ENCODE measurements at places on chromosomes 13 and 19.

- DNase-seq = no peak
Observed at GRCh38 chr13:44352671-44353070, 21.0 kb upstream of the SERP2 start.

- no peak for DNase-seq
Observed at GRCh38 chr19:5149508-5149907, 180.6 kb downstream of the KDM4B start.

DNA sequence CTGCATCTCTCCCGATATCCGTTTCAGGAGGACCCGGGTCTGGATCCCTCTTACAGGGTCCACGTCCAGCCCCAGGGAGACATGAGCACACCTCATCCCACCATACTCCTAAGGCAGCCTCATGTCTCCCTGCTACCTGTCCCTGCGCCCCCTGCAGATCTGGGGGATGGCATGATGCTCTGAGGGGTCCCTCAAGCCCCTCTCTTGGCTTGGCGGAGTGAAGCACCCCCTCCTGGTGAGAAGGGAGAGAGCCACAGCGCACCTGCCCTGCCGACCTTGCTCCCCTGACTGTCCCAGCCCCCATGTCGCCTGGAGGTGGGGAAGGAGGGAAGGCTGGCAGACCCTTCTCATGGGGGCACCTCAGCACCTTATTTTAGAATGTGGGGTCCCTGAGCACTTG, 21.5 kb upstream of the ARHGEF7 start:
- no peak for DNase-seq

DNA sequence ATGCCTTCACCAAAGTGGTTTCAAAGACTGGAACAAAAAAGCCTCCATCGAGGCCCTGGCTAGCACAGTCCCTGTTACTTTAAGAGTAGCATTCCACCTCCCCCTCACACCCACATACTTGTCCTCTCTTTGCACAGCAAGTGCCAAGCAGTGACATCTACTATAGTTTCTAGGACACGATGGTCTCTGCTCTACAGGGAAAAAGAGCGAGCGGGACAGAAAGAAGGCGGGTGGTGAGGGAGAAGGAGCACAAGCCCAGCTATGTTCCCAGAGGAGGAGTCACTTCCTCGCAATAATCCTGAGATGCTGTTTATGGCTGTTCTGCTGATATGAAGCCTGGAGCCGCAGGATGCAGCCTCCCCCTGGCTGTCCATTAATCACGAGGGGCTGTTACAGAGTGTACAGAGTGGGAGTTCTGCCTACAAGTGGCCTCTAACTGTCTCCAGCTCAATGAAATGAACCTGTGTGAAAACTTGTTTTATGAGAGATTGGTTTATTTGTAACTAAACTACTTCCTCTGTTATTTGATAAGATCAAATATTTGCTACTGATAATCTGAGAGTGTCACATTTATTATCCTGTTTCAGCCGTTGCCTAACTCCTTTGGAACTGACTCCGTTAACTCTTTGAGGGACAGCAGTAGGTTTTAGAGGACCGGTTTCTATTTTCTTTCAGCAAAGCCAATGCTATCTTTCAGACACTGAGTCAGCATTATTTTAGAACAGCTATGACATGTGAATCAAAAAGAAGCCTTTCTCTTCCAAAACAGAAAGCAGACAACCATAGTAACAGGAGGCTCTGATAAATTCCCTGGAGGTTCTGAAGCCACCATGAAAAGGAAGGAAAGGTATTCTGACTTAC, 208.0 kb downstream of the SPRY2 start:
- DNase-seq = no peak

- no peak for DNase-seq
Observed at GRCh38 chr13:62356977-62357376, 941.3 kb upstream of the PCDH20 start.

- no peak for DNase-seq
Observed at GRCh38 chr19:56995303-56995702, 124.5 kb upstream of the USP29 start.

GRCh38 chr13:98937911-98938381, 39.9 kb downstream of the DOCK9 start:
- no peak for DNase-seq

- DNase-seq = no peak
Observed at GRCh38 chr13:63853816-63854215, 2438.2 kb upstream of the PCDH20 start.

DNA sequence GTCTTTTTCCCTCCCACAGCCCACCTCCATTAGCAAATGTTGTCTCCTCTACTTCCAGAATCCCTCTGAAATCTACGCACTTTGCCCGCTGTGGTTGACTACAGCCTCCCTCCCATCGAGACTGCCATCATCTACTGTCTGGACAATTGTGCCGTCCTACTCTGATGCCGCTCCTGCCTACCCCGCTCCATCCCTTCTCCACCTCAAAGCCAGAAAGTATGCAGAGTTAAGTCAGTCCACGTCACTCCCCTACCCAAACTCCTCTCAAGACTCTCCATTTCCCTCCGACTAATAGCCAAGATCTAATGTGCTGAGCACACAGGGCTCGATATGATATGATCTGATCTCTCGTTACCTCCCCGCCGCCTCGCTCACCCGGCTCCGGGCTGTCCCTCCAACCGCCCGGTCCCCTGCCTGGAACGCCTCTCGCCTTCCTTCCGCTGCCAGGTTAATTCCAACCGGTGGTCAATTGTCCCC, 556 bp downstream of the CACTIN start:
- DNase-seq = no peak

DNA sequence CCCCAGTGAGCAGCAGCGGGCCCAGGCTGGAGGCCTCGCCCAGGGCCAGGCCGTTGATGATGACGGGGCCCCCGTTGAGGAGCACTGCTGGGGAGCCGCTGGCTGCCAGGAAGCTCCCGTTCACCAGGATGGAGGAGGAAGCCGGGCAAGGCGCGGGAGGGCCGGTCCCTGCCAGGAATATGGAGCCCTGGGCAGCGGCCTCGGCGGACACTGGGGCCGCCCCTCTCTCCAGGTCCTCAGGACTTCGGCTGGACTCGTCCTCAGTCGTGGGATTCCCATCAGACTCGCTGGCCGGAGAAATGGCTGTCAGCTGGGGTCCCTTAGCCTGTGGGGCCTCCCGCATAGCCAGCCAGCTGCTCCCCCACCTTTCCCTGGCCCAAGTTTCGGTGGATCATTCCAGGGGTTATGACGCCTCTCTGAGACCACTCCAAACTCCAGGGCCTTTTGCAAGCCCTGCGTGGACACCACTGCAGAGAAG, 2.1 kb downstream of the SIX5 start:
- no peak for DNase-seq

DNA sequence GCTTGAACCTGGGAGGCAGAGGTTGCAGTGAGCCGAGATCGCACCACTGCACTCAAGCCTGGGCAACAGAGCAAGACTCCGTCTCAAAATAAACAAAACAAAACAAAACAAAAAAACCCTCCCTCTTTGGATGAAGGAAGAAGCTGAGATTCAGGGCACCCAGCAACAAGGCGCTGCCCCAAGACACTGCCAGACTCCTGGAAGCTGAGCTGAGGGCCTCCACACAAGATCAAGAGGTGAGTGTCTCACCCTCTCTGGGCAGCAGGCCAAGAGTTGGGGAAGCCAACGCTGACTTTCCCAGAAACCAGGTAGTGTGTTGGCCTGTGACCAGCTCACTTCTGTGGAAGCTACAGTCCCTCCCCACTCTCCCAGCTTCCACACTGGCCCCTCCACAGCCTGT, 3.7 kb upstream of the TYROBP start:
- DNase-seq = no peak

DNA sequence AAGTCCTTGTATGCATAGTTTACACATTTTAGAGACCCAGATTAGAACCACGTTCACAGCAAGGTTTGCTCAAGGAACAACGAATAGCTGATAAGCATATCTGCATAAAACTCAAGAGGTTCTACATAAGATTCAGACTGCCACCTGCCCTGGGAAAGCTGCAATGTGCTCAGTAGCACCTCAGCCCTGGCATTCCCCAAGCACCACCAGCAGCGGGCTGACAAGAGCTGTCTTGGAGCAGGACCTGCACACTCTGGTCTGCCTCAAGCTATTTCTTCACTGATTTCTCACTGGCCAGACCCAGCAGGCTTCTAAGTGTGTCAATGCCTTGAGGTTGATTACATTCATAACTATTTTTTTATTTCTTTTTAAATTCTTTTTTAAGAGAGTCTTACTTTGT, 65.8 kb upstream of the UQCRFS1 start:
- DNase-seq = no peak

- no peak for DNase-seq
Observed at GRCh38 chr13:91482427-91482826, 84.0 kb downstream of the GPC5 start.

DNA sequence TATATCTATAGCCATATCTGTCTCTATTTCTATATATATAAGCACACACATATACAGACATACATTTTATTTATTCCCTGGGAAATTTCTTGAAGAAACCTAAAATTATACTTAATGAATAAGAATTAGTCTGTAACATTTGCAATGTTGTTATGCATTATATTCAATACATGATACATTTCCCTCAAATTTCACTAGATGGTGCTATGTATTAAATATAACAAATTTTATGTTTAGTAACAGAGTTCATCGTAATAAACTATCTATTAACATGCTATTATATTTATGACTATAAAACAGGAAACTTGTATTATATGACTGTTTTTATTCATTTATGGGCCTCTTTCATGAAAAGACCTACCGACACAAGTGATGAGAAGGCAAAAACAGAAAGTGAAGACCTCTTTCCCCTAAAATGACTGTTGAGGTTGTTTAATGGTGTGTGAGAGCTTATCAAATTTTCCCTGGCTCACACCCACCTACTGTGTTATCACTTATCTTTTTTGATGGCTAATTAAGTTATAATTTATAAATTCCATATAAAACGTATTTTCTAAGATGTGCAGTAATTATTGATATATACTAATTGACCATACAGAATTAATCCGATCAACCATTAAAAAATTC, 881.9 kb downstream of the SLITRK6 start:
- DNase-seq = peak; percentile 1

DNA sequence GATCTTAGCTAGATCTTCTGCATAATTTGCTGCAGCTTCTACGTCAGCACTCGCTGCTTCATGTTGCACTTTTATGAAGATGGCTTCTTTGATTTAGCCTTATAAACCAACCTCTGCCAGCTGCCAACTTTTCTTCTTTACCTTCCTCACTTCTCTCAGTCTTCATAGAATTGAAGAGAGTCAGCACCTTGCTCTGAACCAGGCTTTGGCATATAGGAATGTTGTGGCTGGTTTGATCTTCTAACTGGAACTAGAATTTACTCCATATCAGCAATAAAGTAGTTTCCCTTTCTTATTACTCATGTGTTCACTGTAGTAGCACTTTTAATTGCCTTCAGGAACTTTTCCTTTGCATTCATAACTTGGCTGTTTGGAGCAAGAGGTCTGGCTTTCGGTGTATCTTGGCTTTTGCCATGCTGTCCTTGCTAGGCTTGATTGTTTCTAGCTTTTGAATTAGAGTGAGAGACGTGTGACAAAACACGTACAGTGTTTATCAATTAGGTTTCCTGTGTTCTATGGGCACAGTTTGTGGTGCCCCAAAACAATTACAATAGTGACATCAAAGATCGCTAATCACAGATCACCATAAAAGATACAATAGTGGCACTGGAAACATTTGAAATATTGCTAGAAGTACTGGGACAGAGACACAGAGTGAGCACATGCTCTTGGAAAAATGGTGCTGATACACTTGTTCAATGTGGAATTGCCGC, 50.7 kb downstream of the NDFIP2 start:
- no peak for DNase-seq

DNA sequence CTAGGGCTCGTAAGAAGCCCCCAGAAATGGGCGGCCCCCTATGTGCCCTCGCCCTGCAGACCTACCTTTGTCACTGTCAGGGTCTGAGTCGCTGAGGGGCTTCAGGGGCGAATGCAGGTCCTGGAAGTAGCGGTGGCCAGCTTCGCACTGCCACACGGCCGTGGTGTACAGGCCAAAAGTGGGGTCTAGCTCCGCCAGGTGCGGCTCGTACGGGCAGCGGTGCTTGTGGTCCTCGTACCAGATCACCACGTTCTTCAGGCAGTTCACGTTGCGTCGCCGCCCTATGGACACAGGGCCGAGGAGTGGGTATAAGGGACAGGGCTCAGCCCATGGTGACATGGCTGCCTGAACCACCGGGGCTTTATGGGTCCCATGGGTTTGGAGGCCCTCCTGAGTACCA, 9.8 kb downstream of the ZNF653 start:
- no peak for DNase-seq

DNA sequence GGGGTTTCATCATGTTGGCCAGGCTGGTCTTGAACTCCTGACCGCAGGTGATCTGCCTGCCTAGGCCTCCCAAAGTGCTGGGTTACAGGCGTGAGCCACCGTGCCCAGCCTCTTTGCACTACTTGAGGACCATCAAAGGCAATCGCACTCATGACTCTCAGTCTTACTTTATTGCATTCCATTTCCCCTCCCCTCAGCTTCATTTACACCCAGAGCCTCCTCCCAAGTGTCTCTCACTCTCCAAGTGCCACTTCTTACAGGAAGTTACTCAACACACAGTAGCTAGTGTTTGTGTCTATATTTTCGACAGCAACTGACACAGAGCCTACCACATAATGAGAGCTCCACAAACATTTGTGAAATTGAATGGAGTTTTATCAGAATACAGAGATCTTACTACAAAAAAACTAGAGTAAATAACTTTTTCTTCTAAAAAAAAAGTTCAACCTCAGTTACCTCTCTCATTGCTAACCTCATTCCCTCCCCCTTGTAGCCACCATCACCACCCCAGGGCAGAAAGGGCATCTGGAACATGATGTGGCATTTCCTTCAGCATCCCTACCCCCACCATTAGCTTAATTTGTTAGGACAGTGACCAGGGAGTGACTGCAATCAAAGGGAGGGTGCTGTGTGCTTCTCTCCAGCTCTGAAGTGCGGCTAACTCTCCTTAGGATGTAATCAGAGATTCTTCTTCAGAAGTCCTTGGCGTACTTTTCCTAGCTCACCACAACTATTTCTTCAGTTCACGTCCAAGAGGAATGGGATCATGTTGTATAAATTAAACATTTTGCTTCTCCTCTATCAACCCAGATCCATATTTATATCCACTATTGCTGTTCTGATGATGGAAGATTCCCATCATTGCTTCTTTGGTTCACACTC, 17.0 kb upstream of the RUBCNL start:
- no peak for DNase-seq

DNA sequence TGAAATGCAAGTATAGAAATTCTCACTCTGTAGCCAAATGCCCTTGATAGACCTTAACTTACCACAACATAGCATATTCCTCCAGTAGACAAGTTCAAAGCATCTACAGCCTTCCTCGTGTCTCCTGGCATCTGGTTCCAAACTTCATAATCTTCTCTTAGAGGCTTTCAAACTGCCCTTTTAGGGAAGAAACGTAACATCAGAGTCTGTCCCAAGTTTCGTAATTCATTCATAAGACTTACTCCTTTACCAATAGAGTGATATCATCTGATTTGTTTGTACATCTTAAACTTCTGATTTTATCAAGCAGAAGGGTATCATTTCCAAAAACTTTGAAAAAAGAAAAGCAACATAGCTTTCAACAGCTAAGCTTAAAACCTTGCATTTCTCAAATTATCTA, 137.4 kb downstream of the SPRY2 start:
- DNase-seq = no peak

- no peak for DNase-seq
Observed at GRCh38 chr19:51123381-51123800, 1.3 kb upstream of the SIGLEC9 start.

Data from NCI-H446 (cell line).